ENCODE measurements at places on chromosomes 16 and 17. TPM values are rescaled to one million over a fixed set of nuclear protein-coding genes. Genes with fewer than 3 reads are reported as not detected.

The LHX1 gene
- total RNA-seq: not detected

DNA sequence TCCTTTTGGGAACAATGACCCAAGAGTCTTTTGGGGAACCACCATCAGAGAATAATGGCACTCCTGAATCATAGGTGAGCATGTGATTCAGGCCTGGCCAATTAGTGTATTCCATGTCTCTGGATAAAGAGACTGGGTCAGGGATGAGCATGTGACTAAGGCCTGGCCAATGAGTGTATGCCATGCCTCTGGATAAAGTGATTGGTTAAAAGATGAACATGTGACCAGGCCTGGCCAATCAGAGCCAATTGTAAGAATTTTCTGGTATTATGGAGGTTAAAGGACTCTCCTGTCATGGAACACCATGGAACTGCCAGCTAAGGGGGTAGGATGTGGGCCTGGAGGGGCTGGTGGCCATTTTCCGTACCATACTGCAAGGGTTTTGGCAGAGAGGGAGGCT lies 194.3 kb downstream of the C16orf78 start:
- H3K4me1 ChIP-seq: no peaks in the 10 kb centered on the region
- peaks cover 9% of the 10 kb centered on the region for H3K27me3 ChIP-seq
- DNase-seq: no peak
- H3K36me3 ChIP-seq: no peaks in the 10 kb centered on the region
- no peak overlapping the region for H3K4me3 ChIP-seq
- H3K27ac ChIP-seq: no peak overlapping the region

- peaks cover 35% of the 10 kb centered on the region for H3K4me1 ChIP-seq
- H3K36me3 ChIP-seq: peaks cover 6% of the 10 kb centered on the region
- peak overlapping the region; percentile 84 for H3K4me3 ChIP-seq
- H3K27me3 ChIP-seq: peaks cover 2% of the 10 kb centered on the region
- H3K27ac ChIP-seq: peak overlapping the region; percentile 87
Measured at GRCh38 chr16:90020260-90020837, 1.1 kb upstream of the DBNDD1 start.

- H3K36me3 ChIP-seq: no peaks in the 10 kb centered on the region
- H3K27ac ChIP-seq: no peak overlapping the region
- DNase-seq: no peak
- peaks cover 25% of the 10 kb centered on the region for H3K27me3 ChIP-seq
- peaks cover 27% of the 10 kb centered on the region for H3K4me1 ChIP-seq
Measured at GRCh38 chr16:73142053-73142854, 94.3 kb upstream of the ZFHX3 start.

DNA sequence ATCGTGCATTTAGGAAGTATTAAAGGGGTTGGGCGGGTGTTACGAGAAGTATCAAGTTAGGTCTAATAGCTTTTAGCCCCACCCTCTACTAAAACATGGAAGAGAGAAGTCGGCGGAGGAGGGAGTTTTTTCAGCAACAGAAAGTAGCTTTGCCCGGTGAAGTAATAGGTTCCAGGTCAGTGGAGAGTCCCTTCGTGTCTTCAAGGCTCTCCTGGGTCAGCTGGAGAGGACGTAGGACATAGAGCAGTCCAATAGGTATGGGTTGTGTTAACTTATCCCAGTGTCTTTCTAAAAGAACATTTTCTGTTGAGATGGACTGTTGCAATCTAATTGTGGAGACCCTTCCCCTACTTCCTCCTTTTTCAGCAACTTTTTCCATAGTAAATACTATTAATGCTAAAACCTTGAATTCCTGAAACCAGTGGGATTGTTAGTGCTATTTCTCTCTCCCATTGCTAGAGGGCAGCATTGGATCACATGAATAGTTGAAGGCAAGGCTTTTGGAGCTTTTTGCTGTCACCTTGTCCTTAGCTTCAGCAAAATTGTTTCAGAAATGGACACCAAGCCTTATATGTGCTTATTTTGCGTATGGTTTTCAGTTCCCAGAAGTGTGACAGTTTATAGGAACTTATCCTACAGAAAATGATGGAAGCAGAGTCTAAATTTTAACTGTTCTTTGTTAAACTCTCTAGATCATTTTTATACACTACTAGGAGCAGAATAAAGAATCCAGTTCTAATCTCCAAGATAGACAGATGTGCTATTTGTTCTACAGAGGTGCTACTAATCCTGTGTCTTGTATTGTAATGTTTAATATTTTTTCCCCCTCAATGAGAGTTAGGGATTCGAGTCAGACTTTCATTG lies 38.4 kb downstream of the UTP18 start:
- DNase-seq: peak; percentile 48
- no peak overlapping the region for H3K4me3 ChIP-seq
- peaks cover 2% of the 10 kb centered on the region for H3K36me3 ChIP-seq
- no peaks in the 10 kb centered on the region for H3K4me1 ChIP-seq

The FBXW10B gene
- 0.33 TPM for total RNA-seq

DNA sequence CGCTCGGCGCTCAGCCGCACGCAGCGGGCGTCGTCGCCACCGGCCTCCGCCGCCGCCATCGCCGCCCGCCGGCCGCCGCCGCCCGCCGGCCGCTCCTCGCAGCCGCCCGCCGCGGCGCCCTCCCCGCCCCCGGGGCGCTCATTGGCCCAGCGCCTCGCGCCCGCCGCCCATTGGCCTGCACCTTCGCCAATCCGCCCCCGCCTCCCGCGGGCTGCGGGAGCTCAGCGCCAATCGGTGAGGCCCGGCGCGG lies at the start of gene PGP:
TSS of gene PGP (minus strand) at position 122 of the 250 bp plus-strand sequence. CDS start at position 59, 63 bp downstream.
- peak within 1 kb of the TSS; percentile 95 for H3K27ac ChIP-seq
- peak within 1 kb of the TSS; percentile 92 for H3K4me3 ChIP-seq
- H3K4me1 ChIP-seq: peaks cover 26% of the 10 kb centered on the region
- DNase-seq: no peak

The GNGT2 gene
- not detected for total RNA-seq

DNA sequence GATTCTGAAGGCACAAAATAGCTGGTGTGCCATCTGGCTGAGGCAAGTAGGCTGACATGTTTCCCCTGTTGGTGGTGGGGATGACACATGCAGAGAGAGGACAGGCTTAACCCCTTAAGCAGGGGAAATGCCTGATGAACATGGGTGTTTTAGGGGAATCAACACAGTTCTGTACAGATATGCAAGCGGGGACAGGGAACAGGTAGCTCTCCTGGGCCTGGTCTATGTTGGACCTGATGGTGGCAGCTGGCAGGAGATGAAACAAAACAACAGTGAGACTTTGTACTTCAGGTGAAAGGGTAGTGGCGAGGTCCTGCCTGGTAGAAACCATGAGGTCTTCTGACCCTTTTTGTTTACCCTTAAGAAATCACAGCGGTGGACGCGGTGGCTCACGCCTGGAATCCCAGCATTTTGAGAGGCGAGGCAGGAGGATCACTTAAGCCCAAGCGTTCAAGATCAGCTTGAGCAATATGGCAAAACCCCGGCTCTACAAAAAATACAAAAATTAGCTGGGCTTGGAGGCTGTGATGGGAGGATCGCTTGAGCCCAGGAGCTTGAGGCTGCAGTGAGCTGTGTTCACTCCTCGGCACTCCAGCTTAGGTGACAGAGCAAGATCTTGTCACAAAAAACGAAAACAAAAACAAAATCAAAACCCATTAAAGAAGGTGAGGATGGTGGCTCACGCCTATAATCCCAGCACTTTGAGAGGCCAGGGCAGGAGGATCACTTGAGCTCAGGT lies 10.5 kb downstream of the OR1F1 start:
- DNase-seq: no peak
- no peak overlapping the region for H3K4me3 ChIP-seq
- H3K36me3 ChIP-seq: no peaks in the 10 kb centered on the region
- H3K4me1 ChIP-seq: no peaks in the 10 kb centered on the region

GRCh38 chr17:47973541-47973940 lies 2.6 kb downstream of the CDK5RAP3 start:
- no peak overlapping the region for H3K27ac ChIP-seq
- no peak for DNase-seq
- 0 out of 2 replicates have a peak, but pooled peaks cover 1% of the 10 kb centered on the region for H3K36me3 ChIP-seq
- H3K27me3 ChIP-seq: no peaks in the 10 kb centered on the region

DNA sequence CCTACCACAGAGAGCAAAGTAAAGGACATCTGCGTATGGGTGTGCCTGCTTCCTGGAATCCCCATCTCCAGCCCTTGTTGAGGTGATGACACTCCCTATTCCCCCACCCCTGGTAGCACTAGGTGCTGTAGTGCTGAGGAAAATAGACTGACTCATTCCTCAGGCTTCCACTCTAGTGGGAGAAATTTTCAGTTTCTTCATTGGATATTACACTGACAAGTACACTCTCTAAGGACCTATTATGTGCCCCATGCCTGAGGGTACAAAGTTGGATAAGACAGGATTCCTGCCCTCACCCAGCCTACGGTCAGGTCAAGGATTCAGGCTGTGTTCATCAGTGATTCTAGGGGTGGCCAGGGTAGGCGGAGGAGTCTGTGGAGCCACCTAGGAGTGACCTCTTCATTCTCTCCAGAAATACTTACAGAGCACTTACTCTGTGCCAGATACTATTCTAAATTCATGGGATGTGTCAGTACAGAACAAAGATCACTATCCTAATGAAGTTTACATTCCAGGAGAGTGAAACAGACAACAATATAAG lies 4.5 kb upstream of the ZC3H7A start:
- DNase-seq: peak; percentile 79
- peak overlapping the region; percentile 79 for H3K27ac ChIP-seq
- H3K27me3 ChIP-seq: peaks cover 6% of the 10 kb centered on the region
- peaks cover 47% of the 10 kb centered on the region for H3K4me1 ChIP-seq
- H3K36me3 ChIP-seq: peaks cover 27% of the 10 kb centered on the region

DNA sequence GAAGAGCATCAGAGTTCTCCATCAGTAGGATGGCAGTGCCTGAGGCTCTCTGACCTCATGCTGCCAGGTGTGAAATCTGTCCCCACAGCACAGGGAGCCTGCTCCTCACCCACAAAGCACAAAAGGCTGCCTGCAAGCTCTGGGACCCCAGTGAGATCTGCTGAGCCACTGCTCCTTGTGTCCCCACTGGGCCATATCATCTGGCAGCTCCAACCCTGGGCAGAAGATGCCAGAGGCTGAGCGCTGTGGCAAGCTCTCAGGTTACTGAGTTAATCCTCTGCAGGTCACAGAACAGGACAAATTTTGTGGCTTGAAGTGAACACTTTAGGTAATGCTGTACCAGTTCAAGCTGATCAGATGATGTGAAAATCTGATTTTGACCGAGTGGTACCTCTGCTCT lies 26.7 kb upstream of the ERN1 start:
- no peak overlapping the region for H3K4me3 ChIP-seq
- no peak overlapping the region for H3K27ac ChIP-seq
- H3K4me1 ChIP-seq: peaks cover 50% of the 10 kb centered on the region
- H3K27me3 ChIP-seq: no peaks in the 10 kb centered on the region
- no peaks in the 10 kb centered on the region for H3K36me3 ChIP-seq

GRCh38 chr16:86322806-86323205 lies 187.5 kb upstream of the FOXF1 start:
- no peak overlapping the region for H3K27ac ChIP-seq
- H3K27me3 ChIP-seq: peaks cover 31% of the 10 kb centered on the region
- H3K4me3 ChIP-seq: no peak overlapping the region

DNA sequence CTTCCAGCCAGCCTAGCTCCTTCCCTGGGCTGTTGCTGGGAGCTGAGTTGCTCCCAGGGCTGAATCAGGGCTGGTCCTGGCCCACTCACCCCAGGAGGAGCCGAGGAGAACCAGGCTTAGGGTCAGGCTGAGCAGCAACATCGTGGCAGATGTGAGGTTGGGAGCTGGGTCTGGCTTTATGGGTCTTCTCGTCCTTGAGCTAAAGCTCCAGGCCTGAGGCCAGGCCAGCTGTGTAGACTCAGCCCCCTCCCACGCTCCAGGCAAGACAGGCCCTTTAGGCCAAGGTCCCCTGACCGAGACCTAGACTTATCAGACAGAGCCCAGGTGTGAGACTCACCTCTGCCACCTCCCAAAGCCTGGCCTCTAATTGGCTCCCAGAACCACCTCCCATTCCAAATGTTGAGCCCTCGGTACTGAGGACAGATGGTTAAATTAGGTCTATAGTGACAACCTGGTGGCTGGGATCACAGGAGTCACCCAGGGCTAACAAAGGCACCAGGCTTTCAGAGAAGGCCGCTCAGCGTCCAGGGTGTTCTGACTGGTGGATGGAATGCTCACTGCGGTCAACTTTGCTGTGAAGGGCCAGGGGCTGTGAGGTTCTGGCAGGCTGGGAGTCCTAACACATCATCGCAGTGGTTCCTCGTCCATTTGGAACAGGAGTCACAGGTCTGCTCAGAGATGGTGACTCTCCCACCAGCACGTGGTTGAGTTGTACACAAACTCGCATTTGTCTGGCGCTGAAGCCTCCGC lies at the start of gene CTRL:
TSS of gene CTRL (minus strand) at position 151 of the 750 bp plus-strand sequence. CDS start at position 141, 10 bp downstream.
- no peak for DNase-seq
- H3K36me3 ChIP-seq: no peaks in the 10 kb centered on the region
- peaks cover 22% of the 10 kb centered on the region for H3K4me1 ChIP-seq
- no peak within 1 kb of the TSS for H3K27ac ChIP-seq
- H3K27me3 ChIP-seq: peaks cover 27% of the 10 kb centered on the region

DNA sequence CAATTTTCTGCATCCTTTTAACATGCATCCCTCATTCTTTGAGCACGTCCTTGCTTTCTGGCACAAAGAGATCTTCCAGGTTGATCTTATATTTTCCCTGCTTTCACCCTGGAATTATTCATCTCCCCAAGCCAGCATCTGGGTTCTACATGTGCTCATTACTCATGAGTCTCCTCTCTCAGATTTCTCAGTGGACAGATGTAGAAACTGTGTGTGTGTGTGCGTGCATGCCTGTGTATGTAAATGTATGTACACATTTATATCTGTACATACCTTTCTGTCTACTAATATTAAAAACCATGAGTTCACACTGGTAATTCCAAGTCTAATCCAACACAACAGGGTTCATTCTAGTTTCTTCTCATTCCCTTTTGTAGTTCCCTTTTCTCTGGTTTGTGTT lies 41.9 kb upstream of the NSRP1 start:
- no peak overlapping the region for H3K27ac ChIP-seq
- DNase-seq: no peak
- no peaks in the 10 kb centered on the region for H3K36me3 ChIP-seq

GRCh38 chr16:69672998-69673713 lies 53.2 kb downstream of the NQO1 start:
- H3K36me3 ChIP-seq: peaks cover 66% of the 10 kb centered on the region
- peak overlapping the region; percentile 40 for H3K27ac ChIP-seq
- peaks cover 23% of the 10 kb centered on the region for H3K27me3 ChIP-seq
- H3K4me1 ChIP-seq: peaks cover 23% of the 10 kb centered on the region
- DNase-seq: no peak

DNA sequence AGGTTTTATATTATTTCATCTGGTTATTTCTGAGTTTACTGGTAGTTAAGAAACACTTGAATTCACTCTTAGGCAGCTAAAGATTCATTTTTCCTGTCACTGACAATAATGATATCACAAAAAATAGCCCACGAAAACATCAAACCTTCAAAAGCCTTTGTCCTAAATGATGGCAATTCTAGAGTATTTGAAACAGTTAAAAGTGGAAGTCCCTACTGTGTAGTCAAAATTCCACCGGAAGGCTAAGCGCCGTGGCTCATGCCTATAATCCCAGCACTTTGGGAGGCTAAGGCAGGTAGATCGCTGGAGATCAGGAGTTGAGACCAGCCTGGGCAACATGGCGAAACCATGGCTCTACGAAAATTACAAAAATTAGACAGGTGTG lies 103.5 kb downstream of the HIC1 start:
- H3K4me3 ChIP-seq: peak overlapping the region; percentile 17
- no peaks in the 10 kb centered on the region for H3K27me3 ChIP-seq
- H3K4me1 ChIP-seq: peaks cover 41% of the 10 kb centered on the region
- peak overlapping the region; percentile 85 for H3K27ac ChIP-seq

The KRTAP17-1 gene
- total RNA-seq: not detected

- H3K36me3 ChIP-seq: no peaks in the 10 kb centered on the region
- H3K27ac ChIP-seq: no peak within 1 kb of the TSS
- peaks cover 29% of the 10 kb centered on the region for H3K27me3 ChIP-seq
- DNase-seq: no peak
Measured at GRCh38 chr16:19884611-19885450, at the start of gene GPRC5B. Gene GPRC5B, minus strand, starts transcription at chr16:19884848. Its CDS starts 12,003 bp downstream, at chr16:19872845.

The PIK3R6 gene
- not detected for total RNA-seq
